A673 (cell line): ENCODE measurements at places on chromosomes 5 and 9. TPM values are rescaled to one million over a fixed set of nuclear protein-coding genes. Genes with fewer than 3 reads are reported as not detected.

FOCAD gene
- total RNA-seq: 42.7 and 42.8 TPM in 2 replicates

MAMDC2 gene
- not detected in 2 replicates for total RNA-seq

ANKRD18B gene
- not detected in 2 replicates for total RNA-seq

CBY3 gene
- not detected in 2 replicates for total RNA-seq

NR5A1 gene
- total RNA-seq: not detected in 2 replicates

SLC25A2 gene
- 0.88 and 1.0 TPM in 2 replicates for total RNA-seq

AQP7 gene
- not detected in 2 replicates for total RNA-seq
